CD8-positive, alpha-beta memory T cell (primary cell): ENCODE measurements at places on chromosomes 13 and 19.

DNA sequence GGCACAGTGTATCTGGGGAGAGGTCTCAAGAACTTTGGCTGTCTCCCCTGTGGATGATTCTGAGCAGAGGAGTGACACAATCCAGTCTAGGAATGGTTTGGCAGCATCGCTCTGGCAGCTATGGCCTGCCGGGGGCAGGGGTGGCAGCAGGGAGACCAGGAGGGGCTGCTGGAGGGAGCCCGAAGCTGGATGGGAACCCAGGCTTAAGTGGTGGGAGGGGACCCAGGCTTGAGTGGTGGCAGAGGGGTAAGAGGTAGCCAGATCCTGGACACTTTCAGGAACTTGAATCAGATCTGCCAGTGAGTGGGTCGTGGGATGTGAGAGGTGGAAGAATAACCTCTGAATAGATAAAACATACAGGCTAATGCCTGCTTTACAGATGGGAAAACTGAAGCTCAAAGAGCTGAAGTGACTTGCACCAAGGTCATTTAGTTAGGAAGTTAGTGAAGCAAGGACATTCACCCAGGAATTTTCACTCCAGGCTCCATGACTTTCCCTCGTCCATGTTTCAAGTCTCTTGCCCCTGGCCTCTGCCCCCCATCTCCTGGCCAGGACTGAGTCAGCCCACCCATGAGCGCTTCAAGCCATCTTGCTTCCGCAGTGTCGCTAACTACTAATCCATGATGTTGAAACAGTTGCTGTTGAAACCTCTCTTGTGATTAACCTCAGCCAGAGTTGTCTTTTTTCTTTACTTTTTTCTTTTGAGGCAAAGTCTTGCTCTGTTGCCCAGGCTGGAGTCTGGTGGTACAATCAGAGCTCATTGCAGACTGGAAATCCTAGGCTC lies 29.9 kb upstream of the C1QTNF9 start:
- H3K27ac ChIP-seq: no peak overlapping the region
- no peak overlapping the region for H3K4me3 ChIP-seq
- H3K36me3 ChIP-seq: peaks cover 19% of the 10 kb centered on the region
- no peaks in the 10 kb centered on the region for H3K27me3 ChIP-seq
- no peak for DNase-seq

GRCh38 chr13:110816500-110816899 lies 98.4 kb downstream of the ANKRD10 start:
- H3K4me1 ChIP-seq: no peaks in the 10 kb centered on the region
- H3K27ac ChIP-seq: no peak overlapping the region
- H3K4me3 ChIP-seq: no peak overlapping the region
- no peak for DNase-seq
- H3K27me3 ChIP-seq: no peaks in the 10 kb centered on the region
- no peaks in the 10 kb centered on the region for H3K36me3 ChIP-seq

GRCh38 chr13:98289339-98289945 lies 112.4 kb upstream of the RNF113B start:
- no peaks in the 10 kb centered on the region for H3K4me1 ChIP-seq
- no peak for DNase-seq
- H3K4me3 ChIP-seq: no peak overlapping the region
- no peak overlapping the region for H3K27ac ChIP-seq

DNA sequence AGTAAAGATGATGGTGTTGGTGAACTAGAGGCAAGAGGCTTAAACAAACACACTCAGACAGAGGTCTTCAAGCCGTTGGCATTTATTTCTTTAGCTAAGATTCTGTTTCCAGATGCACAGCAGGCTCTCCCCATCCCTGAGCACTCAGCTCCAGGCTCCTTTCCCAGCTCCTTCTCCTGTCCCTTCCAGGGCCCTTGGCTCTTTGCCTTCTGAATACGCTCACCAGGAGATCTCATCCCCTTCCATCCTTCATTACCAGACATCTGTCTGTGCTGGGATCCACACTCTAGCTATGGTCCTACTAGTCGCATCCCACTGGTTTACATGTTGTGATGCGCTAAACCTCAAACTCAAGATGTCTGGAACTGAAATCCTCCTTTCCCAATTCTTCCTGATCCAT lies 25.3 kb upstream of the DOCK9 start:
- DNase-seq: no peak
- H3K36me3 ChIP-seq: no peaks in the 10 kb centered on the region
- H3K4me3 ChIP-seq: no peak overlapping the region
- no peaks in the 10 kb centered on the region for H3K27me3 ChIP-seq
- H3K4me1 ChIP-seq: peaks cover 63% of the 10 kb centered on the region

- no peaks in the 10 kb centered on the region for H3K36me3 ChIP-seq
- no peaks in the 10 kb centered on the region for H3K27me3 ChIP-seq
- DNase-seq: no peak
Observed at GRCh38 chr13:75870397-75870903, 234.3 kb downstream of the LMO7 start.
